Activated T-helper 1 cell treated with anti-CD3 and anti-CD28 coated beads, Interleukin-12 subunit alpha, Interleukin-12 subunit beta, Interleukin-2, Interleukin-4 antibody, amounts not matched to agents 30 ng/mL and 10 ng/mL and 1 ng/mL, durations not matched to agents 14 hours and 24 hours and 36 hours (primary cell): ENCODE measurements at places on chromosomes 1 and 21. TPM values are rescaled to one million over a fixed set of nuclear protein-coding genes. Genes with fewer than 3 reads are reported as not detected.

DNA sequence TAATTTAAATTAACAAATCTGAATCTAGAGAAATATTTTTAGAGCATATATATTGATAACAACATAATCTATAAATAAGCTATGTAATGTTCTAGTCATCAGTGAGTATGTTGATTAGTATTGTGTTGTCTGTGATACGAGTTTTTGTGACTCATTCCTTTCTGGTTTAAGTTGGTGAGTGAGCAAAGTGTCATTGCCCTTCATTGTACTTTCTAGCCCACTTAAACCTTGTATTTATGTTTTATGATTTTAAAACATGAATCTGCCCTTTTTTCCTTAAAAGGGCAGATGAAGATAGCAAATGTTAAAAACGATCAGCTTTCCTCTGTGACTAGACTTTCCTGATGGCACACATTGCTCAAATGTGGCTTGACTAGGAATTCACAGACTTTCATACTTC, 38.5 kb downstream of the MACO1 start:
- DNase-seq, result no peak

DNA sequence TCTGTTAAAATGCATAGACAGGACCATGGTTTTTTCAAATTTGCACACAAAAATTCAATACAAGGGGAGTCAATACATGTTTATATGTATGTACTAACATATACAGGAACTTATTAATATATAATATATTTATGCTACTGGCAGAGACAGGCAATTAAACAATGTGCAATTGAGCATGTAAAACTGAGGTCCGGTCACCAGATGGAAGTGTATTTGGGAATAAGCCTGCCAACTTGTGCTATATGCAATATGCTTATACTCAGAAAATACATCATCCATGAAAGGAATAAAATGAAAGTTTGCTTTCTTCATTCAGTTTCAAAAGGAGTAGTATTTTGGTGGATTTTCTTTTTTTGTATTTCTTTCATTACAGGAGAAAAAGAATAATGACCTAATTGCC, 640.2 kb upstream of the CXADR start:
- DNase-seq, result no peak

DNA sequence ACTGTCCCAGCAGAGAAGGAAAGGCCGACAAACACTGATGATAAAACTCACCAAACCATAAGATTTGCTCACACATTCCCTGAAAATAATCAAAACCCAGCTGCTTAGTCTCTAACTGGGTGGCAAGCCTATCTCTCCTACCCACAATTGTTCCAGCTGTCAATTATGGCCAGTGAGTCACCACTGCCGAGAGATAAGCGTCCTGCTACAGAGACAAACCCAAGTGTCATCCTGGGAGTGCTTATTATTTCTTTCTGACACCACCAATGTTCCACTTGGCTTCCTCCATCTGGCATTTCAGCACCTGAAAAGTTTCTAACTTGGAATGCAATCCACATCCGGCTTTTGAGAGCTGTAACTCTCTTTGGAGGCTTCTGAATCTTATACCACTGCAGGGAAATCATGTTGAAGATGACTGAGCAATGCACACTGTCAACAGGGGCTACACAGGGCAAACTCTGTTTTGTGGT, 51.5 kb upstream of the VAV3 start:
- no peak for DNase-seq

DNA sequence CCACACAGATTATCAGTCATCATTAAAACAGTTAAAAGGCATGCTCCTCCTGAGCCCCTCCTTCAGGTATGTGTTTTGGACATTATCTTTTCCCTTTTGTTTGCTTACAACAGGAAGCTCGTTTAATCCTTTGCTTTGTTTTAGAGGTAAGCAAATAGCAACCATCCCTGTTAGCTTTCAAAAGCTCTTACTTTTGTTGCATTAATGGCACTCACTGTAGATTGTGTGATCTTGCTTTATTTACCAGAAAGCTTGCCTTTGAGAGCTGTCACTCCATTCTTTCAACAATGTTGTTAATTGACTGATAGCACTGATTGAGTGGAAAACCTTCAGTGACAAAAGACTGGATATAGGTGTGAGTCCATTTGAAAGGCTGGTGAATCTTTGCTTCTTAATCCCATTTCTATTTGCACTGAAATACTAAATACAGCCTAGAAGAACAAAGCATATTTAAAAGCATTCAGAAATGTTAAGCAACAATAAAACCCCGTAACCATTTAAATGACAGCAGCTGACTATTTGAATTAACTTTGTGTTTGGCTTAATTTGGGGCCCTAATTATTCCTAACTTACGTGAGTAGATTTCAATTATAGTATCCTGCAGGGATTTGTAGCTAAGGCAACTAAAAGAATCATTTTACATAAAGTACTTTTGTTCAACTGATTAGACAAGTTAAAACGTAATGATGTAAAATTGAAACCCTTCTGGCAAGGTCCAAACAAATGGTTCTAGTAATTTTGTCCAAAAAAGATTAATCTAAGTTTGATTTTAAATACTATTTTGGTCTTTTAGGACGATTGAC, 48.3 kb downstream of the ADGRL2 start:
- no peak for DNase-seq

- no peak for DNase-seq
These were observed 75.8 kb upstream of the LHX8 start for GRCh38 chr1:75058424-75058823.

- DNase-seq, result no peak
These were observed 3.6 kb downstream of the C1orf174 start for GRCh38 chr1:3896396-3897000.

GRCh38 chr21:39675993-39676661, 63.4 kb downstream of the B3GALT5 start:
- no peak for DNase-seq

DNA sequence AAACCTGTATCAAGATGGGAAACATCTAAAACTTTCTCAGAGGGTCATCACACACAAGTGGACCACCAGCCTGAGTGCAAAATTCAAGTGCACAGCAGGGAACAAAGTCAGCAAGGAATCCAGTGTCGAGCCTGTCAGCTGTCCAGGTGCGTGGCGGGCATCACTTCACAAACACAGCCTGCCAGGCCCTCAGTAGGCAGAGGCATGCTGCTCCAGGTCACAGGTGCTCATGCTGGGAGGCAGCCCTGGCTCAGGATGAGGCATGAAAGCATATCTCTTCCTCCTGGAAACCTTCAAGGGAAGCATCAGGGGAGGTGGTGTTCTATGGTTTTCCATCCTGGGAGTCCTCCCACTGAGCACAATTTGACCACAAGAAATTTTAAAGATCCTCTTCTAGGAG, 6.3 kb downstream of the CD2 start:
- no peak for DNase-seq

DNA sequence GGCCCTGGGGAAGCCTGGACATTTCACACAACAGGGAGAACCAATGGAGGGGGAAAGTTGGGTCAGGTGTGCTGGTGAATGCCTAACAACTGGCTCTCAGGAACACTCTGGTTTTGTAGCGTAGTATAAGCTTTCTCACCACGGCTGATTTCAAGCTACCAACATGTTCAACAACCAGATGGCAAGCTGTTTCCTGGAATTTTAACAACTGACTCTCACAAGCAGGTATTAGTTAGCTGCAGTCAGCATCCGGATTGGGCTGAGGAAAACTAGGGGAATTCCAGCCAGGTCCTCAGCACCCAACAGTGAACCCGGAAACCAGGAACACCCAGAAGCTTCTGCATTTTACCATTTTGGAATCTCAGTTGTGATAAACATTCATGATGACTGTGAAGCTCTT, 162.3 kb upstream of the CAMK1G start:
- DNase-seq, result no peak

DNA sequence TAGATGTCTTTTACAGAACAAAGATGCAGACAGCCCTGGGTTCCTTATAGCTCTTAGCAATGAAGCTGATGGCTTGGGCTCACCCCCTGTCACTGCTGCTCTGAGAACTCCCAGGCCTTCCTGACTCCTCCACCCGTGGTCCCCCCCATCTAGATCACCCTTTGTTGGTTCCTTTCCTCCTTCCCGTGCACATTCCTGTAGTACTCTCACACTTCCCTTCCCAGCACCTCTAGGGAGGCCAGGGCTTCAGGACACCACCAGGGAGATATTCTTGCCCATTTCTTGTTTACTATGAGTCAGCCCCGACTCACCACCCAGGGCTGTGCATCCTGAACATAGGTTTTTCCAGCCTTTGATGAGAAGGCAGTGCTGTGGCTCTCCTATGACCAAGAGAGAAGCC, 14.4 kb upstream of the NOS1AP start:
- no peak for DNase-seq

GRCh38 chr1:243731301-243731891, 118.6 kb downstream of the AKT3 start:
- DNase-seq, result no peak

DNA sequence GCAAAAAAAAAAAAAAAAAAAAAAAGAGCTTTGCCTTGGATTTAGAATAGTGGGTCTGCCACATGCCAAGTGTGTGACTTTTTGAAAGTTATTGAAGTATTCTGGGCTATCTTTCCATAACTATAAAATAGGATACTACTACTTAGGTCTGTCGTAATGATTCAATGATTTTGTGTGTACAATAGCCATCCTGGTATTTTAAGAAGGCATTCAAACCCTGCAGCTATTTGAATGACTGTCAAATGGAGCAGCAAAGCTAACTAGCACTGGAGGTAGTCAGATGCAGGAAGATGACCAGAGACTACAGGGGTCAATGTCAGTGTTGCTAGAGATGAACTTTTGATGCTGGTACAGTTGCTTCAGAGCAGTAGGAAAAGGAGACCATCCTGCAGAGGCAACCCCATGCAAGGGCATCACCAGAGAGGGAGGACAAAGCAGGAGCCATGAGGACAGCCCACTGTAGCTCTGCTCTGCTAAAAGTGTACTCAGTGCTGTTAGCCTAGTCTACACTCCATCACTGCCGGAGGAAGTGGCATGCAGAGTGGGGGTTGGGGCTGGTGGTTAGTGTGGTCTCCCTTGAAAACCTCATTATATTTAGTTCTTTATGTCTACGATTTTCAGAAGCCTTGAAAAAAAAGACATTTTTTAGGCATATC, 29.0 kb downstream of the DUSP10 start:
- peak; percentile 78 for DNase-seq

- DNase-seq, result no peak
These were observed 60.5 kb upstream of the SIPA1L2 start for GRCh38 chr1:232690285-232690935.

GRCh38 chr1:170620164-170620563, 43.8 kb upstream of the PRRX1 start:
- DNase-seq, result no peak

DNA sequence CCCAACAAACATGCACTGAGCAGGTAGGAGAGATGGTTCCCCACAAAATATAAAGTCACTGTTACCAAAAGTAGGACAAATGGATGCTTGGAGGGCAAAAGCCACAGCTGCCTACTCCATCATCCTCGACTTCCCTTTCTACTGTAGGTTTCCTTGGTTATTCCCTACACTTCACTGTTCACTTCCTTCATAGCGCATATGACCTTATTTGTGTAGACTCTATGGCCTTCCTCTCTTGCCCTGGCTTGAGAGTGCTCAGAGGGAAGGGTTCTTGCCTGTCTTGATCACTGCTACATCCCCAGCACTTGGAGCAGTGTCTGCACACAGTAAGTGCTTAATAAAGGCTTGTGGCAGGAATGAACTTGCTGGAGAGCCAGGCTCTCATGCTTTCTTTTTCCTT, 14.6 kb upstream of the TRNP1 start:
- DNase-seq, result no peak

- no peak for DNase-seq
These were observed 410 bp upstream of the NUDC start for GRCh38 chr1:26921126-26921539.

DNA sequence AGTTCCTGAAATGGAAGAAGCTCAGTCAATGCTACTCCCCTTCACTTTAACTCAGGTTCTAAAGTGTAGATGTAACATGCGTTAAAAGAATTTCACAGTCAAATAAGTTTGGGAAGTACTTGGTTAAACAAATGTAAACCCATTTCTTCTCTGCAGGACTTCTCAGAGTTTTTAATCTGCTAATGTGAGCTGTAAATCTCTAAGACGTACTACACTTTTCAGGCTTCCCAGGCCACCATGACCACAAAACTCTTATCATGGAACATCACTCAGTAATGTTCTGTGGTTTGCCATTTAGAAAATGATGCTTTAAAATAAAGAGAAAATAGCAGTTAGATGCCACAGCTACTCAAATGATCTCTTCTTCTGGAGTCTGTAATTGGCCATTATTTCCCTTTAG, 104.3 kb downstream of the HHIPL2 start:
- no peak for DNase-seq

DNA sequence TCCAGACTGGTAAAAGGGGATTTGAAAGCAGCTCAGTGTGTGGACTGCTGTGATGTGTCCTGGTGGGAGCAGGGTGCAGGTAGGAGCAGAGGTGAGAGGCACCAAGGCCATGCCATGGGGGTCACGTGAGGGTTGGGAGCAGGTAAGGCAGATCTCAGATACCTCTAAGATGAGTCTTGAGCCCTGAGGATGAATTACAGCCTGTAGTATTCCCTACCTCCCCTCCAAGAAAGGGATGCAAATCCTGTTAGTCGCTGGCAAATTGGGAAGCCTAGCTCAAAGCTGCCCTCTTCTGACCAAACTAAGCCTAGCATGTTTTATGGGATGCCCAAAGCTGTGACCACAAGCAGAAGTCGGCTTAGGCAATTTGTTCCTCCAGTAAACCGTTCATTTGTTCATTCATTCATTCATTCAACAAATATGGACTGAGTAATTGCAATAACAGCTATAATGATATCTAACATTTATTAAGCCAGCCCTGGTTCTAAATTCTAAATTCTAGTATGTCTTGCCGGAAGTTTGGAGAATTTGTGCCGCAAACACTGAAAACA, 3.9 kb upstream of the NUAK2 start:
- DNase-seq, result peak; percentile 39

DNA sequence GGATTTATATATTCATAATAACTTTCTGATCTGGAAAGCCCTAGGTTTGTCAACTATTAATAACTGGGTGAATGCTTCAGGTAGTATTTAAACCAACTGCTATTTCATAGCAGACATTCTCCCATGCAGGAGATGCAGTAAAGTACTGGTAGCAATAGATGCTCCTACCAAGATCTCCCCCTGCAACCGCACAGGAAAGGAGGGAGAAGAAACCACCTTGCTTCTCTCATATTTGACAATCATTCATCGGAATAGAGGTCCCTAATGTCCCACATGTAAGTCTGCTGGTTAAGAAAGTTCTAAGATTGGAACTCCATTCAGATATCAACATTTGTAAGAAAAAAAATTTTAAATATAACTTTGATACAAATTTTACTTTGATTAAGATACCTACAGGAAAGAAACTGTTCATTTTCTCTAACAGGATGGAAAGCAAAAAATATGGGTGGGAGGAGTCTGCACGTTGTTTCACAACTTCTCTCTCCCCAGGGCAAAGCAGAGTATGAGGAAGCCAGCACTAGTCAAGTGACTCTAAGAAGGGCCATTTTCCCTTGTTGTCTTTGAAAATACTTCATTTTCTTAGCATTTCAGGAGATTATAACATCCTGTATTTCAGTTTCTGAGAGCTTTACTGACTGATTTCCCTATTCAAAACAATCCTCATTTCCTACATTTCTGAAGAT, at the start of gene PYHIN1:
Gene PYHIN1, plus strand, starts transcription at position 498 of the 683 bp plus-strand sequence. CDS start 5,359 bp downstream, outside the sequence.
- DNase-seq, result peak; percentile 18

- no peak for DNase-seq
These were observed 19.5 kb downstream of the XKR8 start for GRCh38 chr1:27979151-27979858.

LYPD8 gene
- total RNA-seq, result not detected in 2 replicates

TRPM2 gene
- 11.6 and 15.2 TPM in 2 replicates for total RNA-seq

PEAR1 gene
- total RNA-seq, result 0.36 and 0.51 TPM in 2 replicates

CDK18 gene
- 0.21 and 0.47 TPM in 2 replicates for total RNA-seq

KRTAP13-2 gene
- total RNA-seq, result not detected in 2 replicates

SMIM1 gene
- 1.0 and 1.2 TPM in 2 replicates for total RNA-seq

MAST2 gene
- 32.0 and 37.2 TPM in 2 replicates for total RNA-seq

EGLN1 gene
- total RNA-seq, result 17.1 and 17.8 TPM in 2 replicates

CAPN8 gene
- total RNA-seq, result not detected in 2 replicates

FRRS1 gene
- total RNA-seq, result 0.07 and 0.62 TPM in 2 replicates

PLPP3 gene
- not detected in 2 replicates for total RNA-seq

GPR25 gene
- total RNA-seq, result not detected in 2 replicates
